ENCODE measurements at places on chromosomes 12 and 14.

GRCh38 chr12:127165567-127166392 lies 1101.2 kb upstream of the TMEM132C start:
- DNase-seq, result peak; percentile 36

GRCh38 chr12:93460902-93461301 lies 6.4 kb upstream of the MRPL42 start:
- no peak for DNase-seq

- no peak for DNase-seq
Measured at GRCh38 chr12:50081096-50081808, 3.9 kb upstream of the SMARCD1 start.

- DNase-seq, result no peak
Measured at GRCh38 chr12:52061470-52062166, 8.2 kb upstream of the ATG101 start.

- no peak for DNase-seq
Measured at GRCh38 chr12:20376984-20377383, 8.6 kb downstream of the PDE3A start.

GRCh38 chr14:67768219-67768618 lies 48.2 kb downstream of the ZFYVE26 start:
- no peak for DNase-seq

GRCh38 chr12:28767836-28768348 lies 381.2 kb upstream of the FAR2 start:
- DNase-seq, result no peak

Data from HuH-7.5 (cell line).